ENCODE measurements at places on chromosomes 12 and 14. TPM values are rescaled to one million over a fixed set of nuclear protein-coding genes. Genes with fewer than 3 reads are reported as not detected.

The TMEM253 gene
- 1.3 TPM for total RNA-seq

The TM9SF1 gene
- total RNA-seq = 71.1 TPM

The ITGB7 gene
- 2.9 TPM for total RNA-seq

DNA sequence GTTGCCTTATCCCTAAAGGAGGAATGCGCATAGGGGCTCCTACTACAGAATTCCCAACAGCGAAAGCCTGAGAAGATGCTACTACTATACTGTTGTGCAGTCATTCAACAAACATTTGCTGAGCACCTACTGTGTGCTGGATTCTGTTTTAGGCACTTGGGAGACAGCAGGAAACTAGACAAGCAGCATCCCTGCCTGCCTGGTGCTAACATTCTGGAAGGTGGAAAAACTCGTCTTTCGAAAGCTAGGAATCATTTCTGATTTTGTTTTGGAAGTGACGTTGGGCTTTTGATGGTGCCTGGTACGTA, 131.5 kb upstream of the NCOR2 start:
- peak overlapping the region; percentile 85 for H3K27ac ChIP-seq
- H3K27me3 ChIP-seq = no peaks in the 10 kb centered on the region
- DNase-seq = no peak
- H3K4me1 ChIP-seq = peaks cover 19% of the 10 kb centered on the region
- no peak overlapping the region for H3K4me3 ChIP-seq

DNA sequence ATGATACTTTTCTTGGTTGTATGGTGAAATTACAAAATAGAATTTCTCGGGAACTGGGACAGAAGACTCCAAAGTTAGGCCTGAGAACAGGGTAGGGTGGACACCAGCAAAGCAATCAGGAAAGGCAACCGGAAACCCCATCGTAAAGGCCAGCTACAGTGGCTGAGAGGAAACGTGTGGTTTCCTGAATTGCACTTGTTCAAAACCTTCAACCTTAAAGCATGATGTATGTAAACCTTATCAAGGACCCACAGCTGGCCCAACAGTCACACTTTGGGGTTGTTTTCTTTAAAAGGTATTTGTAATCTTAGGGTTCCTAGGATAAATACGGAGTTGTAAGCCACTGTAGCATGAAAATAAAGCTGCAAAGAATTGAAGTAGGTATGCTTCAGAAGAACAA, 2.2 kb upstream of the PTGDR start:
- no peaks in the 10 kb centered on the region for H3K4me1 ChIP-seq
- no peak for DNase-seq
- H3K27ac ChIP-seq = no peak overlapping the region
- H3K4me3 ChIP-seq = no peak overlapping the region
- H3K36me3 ChIP-seq = no peaks in the 10 kb centered on the region

GRCh38 chr12:91922674-91923073, 223.0 kb downstream of the BTG1 start:
- no peak overlapping the region for H3K27ac ChIP-seq
- H3K4me1 ChIP-seq = no peaks in the 10 kb centered on the region
- no peaks in the 10 kb centered on the region for H3K27me3 ChIP-seq
- DNase-seq = no peak
- no peak overlapping the region for H3K4me3 ChIP-seq
